ENCODE measurements at places on chromosomes 13 and 19.
A peak's percentile ranks its signal among the peaks of the same experiment; 100 is the strongest.

DNA sequence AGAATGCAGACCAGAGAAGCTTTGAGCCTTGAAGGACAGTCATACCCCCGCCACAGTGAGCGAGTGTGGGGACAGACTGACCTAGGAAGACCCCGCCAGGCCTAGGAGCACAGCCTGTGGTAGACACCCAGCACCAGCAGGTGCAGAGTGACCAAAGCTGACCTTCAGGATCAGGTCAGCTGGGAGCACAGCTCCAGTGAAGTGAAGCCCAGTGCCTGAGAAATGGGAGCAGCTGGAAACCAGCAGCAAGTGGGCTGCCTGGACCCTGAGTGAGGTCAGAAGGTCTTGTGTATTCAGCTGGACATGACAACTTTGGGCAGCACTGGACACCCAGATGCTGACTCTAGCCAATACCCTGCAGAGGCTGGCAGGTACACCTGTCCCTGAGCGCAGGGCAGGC, 268.9 kb downstream of the TEX29 start:
- DNase-seq = no peak

- DNase-seq = no peak
Observed at GRCh38 chr19:2970201-2970835, 7.0 kb upstream of the TLE6 start.

GRCh38 chr19:34666200-34666957, 10.6 kb downstream of the SCGB2B2 start:
- no peak for DNase-seq

DNA sequence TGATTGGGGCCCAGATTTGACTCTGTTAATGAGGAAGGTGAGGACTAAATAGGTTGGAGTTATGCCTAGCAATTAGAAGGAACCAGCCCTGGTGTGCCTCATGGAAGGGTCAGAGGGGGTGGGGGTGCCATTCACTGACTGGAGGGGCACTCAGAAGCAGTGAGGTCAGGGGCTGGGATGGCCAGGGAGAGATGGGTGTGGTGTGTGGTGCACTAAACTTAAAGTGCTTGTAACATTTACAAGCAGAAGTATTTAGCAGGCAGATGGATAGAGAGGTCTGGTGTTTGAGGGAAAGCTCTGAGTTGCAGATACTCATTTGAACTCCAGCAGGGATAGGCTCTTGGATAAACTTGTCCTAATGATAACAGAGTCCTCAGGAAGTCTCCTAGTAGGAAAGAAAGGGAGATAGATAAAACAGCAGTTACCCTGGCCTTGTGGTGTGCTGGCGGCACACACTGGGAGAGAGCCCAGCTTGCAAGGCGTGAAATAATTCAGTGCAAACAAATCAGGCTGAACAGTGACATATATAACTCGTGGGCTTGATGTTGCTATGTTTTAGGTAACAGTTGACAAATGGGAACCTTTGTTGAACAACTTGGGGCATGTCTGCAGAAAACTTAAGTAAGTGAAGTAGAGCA, 20.0 kb upstream of the UPF3A start:
- DNase-seq = no peak

GRCh38 chr19:50894478-50895356, 16.5 kb downstream of the KLK4 start:
- DNase-seq = no peak

GRCh38 chr13:53560556-53560955, 531.9 kb downstream of the OLFM4 start:
- DNase-seq = no peak

GRCh38 chr19:38361633-38362075, 12.7 kb upstream of the PSMD8 start:
- peak; percentile 57 for DNase-seq

- no peak for DNase-seq
Observed at GRCh38 chr13:88541994-88542393, 870.8 kb downstream of the SLITRK5 start.

All from IMR-90 (cell line).